ENCODE measurements at places on chromosomes 4 and X.

- no peak for DNase-seq
Observed at GRCh38 chr4:158302076-158302866, 92.0 kb downstream of the TMEM144 start.

- DNase-seq = no peak
Observed at GRCh38 chr4:122679317-122679716, 53.2 kb upstream of the BBS12 start.

- DNase-seq = peak; percentile 94
Observed at GRCh38 chr4:41644288-41644914, 104.1 kb downstream of the PHOX2B start.

DNA sequence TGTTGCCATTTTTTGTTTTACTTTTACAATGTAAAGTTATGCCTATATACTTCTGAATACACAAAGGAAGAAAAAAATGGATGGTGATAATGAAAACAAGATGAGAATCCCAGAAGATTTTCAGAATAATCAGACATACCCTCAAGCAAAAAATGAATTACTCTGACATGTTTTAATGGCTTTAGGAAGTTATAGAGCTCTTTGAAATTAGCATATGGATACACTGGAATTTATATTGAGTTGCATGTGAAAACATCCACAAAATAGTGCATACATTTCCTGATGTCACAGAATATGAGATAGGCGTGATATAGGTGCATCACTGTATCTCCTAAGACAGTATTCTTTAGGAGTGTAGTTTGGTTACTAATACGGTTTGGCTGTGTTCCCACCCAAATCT is 351.3 kb downstream of the SLC7A11 start:
- no peak for DNase-seq

DNA sequence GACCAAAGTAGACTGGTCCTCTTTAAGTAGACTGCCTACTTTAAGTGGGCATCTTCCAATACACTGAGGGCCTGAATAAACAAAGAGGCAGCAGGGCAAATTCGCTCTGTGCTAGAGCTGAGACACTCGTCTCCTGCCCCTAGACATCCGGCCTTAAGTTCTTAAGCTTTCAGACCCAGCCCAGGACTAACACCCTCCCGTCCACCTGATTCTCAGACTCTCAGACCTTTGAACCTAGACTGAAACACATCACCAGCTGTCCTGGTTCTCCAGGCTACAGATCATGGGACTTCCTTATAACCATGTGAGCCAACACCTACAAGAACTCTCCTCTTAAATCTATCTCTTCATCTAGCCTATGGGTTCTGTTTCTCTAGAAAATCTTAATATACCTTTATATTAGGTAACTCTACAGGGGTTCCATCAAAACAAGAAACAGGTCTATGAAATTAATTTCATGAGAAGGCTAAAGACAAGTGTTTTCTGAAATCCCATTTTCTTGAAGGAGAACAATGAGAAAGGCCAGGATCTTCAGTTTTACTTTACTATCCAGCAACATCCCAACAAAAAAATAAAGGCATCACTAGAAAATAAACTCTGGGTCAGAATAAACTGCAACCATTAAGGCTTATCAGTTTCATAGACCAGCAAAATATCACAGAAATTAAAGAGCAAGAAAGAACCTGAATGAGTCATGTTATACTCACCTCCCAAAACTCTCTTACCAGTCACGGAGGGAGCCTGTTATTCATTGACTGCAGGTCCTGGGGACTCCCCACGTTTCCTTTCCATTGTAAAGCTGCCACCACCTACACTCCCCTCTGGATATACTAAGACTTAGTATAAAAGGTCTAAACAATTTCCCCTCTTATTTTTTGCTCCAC is 14.8 kb downstream of the ADGRA3 start:
- DNase-seq = no peak

GRCh38 chr4:19580095-19580494 is 671.6 kb upstream of the SLIT2 start:
- no peak for DNase-seq

DNA sequence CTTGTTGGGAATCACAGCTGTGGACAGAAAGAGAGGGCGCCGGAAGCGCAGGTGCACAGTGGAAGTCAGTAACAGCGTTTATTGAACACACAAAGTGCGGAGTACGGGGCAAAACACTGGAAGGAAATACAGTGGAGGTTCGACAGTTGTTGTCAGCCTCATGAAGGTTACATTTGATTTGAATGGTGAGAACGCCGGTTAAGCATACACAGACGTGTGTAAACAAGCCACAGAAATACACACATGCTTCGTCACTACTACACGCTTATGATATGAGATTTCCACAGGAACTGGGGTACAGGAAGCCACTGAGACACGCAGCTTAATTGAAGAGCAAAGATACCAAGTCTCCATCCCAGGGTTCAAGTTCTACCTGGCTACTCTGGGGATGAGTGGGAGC is 12.0 kb downstream of the CCKAR start:
- DNase-seq = no peak

DNA sequence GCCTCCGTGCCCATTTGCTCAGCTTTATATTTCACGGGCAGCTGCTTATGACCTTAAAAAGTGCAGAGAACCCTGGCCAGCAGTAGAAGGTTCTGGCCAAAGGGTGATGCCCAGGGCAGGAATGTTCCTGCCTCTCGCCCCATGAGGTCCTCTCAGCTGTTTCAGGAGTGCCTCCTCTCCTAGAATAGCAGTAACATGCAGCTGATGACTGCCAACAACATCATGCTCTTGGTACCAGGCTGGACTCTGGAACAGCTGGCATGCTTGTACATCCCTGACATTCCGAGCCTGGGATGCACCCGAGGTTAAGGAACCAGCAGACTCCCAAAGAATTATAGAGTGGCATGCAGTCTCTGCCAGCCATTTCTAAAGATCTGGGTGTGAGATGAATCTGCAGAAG is 11.7 kb upstream of the TENM3 start:
- no peak for DNase-seq

DNA sequence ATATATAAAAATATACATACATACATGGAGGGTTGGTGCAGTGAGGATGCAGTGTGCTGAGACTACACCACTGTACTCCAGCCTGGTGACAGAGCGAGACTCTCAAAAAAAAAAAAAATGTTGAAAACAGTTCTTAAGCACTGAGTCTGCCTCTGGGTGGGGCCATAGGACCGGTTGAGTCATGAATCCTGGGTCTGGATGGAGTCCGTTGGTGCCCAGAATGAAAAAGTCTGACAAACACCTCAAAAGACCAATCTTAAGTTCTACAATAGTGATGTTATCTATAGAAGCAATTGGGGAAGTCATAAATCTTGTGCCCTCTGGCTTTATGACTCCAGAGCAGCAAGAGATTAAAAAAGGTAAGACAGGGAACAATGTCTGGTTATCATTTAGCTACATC is 70.4 kb downstream of the FGFBP1 start:
- no peak for DNase-seq

- no peak for DNase-seq
Observed at GRCh38 chr4:139852612-139853269, 187.1 kb downstream of the MGST2 start.

DNA sequence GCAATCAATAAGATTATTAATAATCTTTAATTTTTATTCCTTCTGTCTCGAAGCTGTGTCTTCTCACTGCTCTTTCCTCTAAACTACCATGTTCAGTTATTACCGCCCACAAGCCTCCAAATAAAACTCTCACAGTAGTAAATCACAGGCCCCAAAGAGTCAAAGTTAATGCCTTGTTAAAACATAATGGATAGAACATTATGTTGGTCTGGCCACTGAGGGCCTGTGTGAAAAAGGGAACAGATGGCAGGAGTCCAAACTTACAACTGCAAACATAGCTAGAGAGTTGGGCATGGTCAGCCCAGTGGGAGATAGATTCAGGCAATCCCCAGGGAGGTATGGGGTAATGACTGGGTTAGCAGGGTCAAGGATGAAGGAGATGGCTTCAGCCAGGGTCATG is 84.6 kb upstream of the TNIP3 start:
- no peak for DNase-seq

- no peak for DNase-seq
Observed at GRCh38 chrX:118272242-118272641, 73.7 kb upstream of the WDR44 start.

- DNase-seq = no peak
Observed at GRCh38 chr4:145530189-145530588, 48.5 kb downstream of the SMAD1 start.

DNA sequence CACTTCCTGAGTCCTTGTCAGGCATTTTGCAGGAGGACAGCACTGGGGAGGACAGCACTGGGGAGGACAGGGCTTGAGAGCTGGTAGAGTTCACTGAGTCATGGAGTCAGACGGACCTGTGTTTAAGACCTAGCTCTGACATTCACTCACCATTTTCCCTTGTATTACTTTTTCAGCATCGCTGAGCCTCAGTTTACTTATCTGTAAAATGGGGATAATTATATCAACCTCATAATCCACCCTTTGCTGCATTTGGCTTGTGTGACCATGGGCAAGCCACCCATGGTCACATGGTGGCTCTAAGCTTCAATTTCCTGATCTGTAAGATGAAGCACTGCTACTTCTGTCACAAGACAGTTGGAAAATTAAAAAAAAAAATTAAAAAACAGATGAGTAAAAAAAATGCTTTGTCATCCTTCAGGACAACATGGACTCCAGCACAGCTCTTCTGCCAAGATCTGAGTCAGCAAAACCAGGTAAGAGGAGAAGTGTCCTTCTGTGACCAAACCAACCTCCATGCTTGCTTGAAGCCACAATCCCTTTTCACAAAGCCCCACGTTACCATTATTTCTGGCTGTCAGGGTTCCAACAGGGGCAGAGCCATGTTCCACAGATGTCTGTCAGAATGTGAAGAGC is 275.5 kb downstream of the RAB28 start:
- no peak for DNase-seq

DNA sequence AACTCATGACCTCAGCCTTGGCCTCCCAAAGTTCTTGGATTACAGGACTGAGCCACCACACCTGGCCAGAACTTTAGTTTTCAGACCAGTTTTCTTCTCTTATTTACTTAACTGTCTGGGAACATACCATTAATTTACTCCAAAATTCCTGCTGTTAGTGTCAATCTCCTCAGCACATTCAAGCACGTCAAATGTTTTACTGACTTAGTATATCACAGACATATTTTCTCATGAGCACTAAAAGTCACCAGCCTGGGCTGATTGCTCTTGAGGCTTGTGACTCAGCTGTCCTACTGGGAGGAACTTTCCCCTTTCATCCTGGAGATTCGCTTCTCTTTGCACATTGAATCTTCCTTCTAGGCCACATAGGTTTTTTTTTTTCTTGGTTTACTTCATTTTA is 109.6 kb downstream of the PCDH18 start:
- DNase-seq = no peak

GRCh38 chr4:140856621-140857062 is 100.5 kb upstream of the TBC1D9 start:
- no peak for DNase-seq

- no peak for DNase-seq
Observed at GRCh38 chr4:185592845-185593488, 57.7 kb upstream of the PDLIM3 start.

DNA sequence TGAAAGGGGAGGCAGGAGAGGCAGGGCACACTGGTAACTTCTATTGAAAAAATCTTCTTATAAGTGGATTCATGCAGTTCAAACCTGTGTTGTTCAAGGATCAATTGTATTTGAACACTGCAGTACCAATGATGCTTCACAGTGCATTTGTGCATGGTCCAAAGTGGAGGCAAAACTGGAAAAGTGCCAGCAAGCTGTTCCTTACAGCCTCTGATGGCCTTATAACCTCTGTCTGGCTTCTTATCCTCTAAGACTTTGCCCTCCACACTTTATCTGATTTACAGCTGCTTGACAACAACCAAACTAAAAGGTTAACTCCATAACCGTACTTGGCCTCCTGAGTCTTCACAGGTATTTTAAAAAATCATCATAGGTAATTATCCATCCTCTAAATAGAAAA is 40.4 kb downstream of the MAGEB17 start:
- DNase-seq = no peak

DNA sequence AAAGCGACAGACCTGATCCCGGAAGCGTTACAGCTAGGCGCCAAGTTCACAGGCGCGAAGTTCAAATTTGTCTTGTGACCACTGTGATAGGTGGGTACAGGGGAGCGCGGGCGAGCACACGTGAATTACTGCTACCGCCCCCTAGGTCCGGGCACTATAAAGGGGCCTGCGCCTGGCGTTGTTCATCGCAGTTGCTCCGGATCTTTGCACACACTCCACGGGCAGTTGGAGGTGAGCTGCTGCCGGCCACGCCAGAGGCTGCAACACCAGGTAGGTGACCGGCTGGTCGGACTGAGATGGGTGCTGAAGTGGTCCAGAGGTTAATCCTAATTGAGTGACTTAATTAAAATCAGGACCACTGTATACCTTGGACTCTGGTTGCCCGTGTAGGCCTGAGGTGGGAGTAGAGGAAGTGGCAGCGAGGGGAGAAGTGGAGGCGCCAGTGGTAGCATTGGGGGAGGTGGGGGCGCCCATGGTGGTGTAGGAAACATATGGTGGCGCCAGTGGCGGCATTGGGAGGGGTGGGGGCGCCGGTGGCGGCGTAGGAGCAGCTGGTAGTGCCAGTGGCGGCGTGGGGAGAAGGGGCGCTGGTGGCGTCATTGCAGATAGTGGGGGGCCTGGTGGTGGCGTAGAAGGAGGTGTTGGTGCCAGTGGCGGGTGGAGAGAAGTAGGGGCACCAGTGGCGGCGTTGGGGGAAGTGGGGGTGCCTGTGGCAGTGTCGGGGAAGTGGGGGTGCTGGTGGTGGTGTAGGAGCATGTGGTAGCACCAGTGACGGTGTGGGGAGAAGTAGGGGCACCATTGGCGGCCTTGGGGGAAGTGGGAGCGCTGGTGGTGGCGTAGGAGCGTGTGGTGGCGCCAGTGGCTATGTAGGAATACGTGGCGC is at the start of gene GCNA:
GCNA (plus strand) TSS at position 185 of the 883 bp plus-strand sequence. CDS start 2,385 bp downstream, outside the sequence.
- DNase-seq = no peak

GRCh38 chr4:163317110-163317509 is 15.3 kb downstream of the NPY1R start:
- no peak for DNase-seq

- DNase-seq = no peak
Observed at GRCh38 chr4:186471441-186471840, 83.9 kb downstream of the MTNR1A start.

DNA sequence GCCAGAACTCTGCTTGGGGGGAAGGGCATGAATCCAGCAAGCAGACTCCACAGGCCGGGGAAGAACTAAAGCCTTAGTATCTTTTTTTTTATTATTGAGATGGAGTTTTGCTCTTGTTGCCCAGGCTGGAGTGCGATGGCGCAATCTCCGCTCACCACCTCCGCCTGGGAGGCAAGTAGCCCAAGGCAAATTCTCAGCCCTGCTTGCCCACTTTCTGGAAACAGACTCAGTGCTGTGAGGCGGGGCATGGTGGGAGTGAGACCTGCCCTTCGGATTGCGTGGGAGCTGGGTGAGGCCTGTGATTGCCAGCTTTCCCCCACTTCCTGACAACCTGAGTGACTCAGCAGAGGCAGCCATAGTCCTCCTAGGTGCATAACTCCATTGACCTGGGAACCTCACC is 348.8 kb downstream of the GASK1B start:
- DNase-seq = no peak

- no peak for DNase-seq
Observed at GRCh38 chr4:1212546-1213335, 36.2 kb downstream of the CTBP1 start.

DNA sequence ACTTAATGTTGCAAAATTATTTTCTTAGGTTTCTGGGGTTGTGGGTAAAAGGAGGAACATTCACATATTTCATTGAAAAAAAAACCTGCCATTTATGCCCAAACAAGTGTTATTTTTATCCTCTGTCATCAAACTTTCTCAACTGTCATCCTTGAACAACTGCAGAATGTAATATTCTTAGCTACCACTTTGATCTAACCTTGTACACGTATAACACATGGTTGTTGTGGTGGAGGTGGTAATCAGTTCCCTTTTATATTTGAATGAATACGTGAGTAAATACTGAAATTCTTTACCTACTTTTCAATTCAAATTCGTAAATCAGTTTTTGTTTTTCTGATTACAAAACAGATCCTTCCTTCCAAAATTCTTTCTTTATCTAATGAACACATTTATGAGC is 3.8 kb upstream of the AMMECR1 start:
- DNase-seq = no peak
